Activated CD8-positive, alpha-beta memory T cell treated with anti-CD3 and anti-CD28 coated beads for 1 hour (primary cell): ENCODE measurements at places on chromosomes 3 and 15.

GRCh38 chr15:62164396-62165103 lies 535 bp downstream of the C2CD4B start:
- no peak for DNase-seq

DNA sequence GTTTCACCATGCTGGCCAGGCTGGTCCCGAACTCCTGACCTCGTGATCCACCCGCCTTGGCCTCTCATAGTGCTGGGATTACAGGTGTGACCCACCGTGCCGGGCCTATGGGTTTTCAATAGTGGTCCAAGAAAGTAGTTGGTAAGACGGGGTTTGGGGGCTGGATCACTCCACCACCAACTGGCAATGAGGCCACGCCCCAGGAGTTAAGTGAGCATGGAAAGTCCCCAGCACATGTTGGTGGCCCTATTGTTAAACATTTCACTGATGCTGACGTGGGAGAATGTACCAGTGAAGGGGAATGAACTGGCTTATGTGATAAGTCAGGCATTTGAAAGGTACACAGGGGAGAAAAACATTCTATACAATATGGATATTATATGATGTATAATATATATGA lies 80.4 kb downstream of the CHRD start:
- DNase-seq: no peak

DNA sequence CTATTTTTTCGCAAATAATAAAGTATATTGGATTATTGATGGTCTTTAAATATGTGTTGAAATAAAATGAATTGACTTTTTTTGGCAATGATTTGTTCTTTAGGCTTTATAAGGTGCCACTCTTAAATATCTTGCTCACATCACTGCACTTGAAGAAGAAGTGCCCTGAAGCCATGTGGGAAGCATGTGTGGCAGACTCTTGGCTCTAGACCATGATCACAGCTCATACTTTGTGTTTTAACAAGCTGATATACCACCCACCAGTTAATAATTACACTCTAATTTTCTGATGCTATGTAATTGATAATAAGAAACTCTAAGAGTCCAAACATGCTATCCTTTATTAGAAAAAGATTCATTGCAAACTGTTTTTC lies 52.1 kb upstream of the TGFBR2 start:
- no peak for DNase-seq

GRCh38 chr15:63495780-63496488 lies 8.5 kb upstream of the USP3 start:
- DNase-seq: no peak

DNA sequence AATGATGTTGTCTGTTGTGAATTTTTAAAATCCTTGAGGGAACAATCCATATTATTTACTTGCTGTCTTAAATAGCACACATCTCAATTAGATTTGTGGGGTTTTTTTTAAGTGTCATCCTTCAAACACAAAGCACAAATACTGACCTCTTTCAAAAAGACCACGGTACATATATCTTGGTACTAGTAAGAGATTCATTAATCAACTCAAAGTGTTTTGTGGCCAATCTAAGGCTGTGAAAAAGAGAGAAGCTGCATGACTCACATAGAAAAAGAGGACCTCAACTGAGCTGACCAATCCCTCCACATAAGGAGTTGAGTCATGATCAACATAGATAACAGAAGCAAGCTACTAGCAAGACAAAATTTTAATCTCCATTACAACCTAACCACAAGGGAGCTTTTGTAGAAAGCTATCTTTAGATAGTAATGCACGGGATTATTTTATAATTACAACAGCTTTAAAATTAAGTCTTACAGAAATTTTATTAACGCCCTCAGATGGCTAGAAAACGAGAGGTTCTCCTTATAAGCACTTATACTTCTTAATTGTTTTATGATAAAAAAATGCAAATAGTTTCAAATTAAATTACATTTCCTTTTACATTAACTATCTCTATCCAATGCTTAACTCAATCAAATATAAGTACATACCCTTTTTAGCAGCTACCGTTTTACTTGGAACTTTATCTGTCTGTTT lies 60.5 kb downstream of the TOP2B start:
- no peak for DNase-seq

GRCh38 chr15:37094915-37095711 lies 5.2 kb downstream of the MEIS2 start:
- DNase-seq: no peak

DNA sequence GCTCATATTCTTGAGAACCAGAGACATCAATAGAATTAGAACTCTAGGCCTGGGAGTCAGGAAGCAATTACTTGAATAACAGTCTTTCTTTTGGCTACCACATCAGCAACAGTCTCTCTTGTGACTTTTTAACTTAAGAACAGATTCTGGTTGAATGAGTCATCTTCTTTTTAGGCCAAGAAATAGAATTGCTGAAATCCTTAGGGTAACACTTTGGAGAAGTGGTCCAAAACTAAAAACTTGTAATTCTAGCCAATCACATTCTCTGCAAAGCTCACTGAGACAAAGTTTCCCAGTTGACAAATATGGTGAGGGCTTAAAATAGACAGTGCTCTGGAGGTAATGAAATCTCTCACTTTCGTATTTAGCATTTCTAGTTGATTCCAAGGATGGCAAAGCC lies 238.0 kb downstream of the SHOX2 start:
- DNase-seq: no peak

DNA sequence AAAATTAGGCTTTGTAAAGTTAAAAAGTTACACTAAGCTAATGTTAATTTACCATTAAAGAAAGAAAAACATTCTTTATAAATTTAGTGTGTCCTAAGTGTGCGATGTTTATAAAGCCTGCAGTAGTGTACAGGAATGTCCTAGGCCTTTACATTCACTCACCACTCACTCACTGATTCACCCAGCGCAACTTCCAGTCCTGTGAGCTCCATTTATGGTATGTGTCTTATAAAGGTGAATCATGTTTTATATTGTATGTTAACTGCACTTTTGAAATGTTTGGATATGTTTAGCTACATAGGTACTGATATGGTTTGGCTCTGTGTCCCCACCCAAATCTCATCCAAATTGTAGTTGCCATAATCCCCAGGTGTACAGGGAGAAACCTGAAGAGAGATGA lies 549.7 kb upstream of the EPHA6 start:
- no peak for DNase-seq

GRCh38 chr3:127722091-127722784 lies 49.5 kb downstream of the ABTB1 start:
- DNase-seq: no peak

- no peak for DNase-seq
These were observed 200.7 kb downstream of the GREM1 start for GRCh38 chr15:32918547-32918946.

DNA sequence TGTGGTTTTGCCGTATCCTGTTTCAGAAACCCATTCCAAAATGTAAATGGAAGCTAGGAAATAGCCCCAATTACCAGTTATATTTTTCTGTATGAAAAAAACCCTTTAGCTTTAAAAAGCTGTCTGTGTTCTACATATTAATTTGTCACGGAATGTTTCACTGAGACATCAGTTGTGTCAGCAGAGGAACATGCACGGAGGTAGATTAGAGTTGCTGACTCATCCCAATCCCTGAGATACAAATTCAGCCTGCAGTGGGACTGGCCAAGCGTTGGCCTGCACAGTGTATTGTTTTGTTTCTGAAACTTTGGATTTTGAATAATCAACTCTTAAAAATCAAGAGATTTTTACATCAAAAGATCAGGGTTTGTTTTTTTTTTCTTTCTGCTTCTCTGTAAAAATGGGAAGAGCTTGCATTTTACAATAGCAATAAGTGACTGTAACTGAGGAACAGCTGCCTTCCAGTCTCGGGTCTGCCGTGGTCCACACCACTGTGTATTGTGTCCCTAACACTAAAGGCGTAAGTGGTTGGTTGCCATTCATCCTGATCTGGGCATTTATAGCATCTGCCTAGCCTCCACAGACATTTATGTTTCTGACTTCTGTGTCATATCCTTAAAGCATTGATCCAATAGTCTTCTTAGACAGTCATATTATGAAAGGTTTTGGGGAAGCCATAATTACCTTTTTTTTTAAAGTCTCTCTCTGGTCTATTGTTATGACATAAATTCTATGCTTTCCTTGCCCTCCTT lies 218.1 kb downstream of the ADAMTSL3 start:
- no peak for DNase-seq

GRCh38 chr3:133527081-133527715 lies 46.3 kb upstream of the CDV3 start:
- no peak for DNase-seq

DNA sequence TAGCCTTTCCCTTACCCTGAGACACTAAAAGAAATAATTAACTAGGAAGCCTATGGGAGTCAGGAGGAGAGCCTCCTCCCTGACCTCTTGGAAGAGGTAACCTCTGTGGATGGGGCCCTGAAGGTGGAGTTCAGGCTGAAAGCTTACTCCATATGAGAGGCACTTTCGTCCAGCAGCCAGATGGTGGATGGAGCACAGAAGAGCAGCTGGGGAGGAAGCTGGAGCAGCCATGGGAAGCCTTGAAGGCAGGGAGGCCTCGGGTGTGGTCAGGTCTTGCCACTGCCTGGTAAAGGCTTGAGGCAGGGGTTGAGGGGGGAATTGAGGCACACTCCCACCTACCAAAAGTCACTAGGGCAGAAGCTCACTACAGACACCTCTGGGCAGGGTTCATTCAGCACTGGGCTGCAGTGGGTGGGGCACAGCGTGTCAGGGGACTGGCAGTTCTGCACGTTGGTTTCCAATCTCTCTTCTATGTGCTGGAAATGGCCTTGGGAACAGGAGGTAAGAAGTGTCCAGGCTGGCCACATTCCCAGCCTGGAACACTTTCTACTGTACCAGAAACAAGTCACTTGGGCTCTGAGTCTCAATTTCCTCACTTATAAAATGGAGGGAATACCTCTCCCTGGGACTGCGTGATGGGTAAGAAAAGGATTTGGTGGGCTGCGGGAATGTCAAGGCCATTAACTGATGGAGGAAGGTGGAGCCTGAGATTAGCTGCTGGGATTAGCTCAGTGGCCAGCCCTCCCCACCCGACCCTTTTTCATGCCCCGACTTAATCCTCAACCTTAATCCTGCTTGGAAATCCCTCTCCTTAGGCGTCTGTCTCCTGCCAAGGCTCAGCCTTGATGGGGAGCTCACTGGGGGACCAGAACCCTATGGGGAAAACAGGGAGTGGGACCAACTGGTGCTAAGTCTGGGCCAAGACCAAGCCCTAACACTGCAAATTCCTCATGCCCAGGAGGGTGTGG lies 5.4 kb downstream of the PCBP4 start:
- DNase-seq: no peak

DNA sequence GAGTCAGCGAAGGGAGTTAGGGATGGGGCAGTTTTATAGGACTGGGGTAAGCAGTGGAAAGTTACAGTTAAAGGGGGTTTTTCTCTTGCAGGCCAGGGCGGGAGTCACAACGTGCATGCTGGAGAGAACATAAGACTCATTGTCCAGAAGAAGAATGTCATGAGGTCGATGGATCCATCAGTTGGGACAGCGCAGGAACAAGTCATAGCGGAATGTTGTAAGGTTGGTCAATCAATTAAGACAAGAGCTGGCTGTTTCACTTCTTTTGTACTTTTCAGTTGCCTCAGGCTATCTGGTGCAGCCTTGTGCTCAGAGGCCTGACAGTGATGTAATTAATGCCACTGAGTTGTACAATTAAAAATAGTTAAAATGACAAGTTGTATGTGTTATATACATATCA lies 165.6 kb downstream of the OCA2 start:
- no peak for DNase-seq

DNA sequence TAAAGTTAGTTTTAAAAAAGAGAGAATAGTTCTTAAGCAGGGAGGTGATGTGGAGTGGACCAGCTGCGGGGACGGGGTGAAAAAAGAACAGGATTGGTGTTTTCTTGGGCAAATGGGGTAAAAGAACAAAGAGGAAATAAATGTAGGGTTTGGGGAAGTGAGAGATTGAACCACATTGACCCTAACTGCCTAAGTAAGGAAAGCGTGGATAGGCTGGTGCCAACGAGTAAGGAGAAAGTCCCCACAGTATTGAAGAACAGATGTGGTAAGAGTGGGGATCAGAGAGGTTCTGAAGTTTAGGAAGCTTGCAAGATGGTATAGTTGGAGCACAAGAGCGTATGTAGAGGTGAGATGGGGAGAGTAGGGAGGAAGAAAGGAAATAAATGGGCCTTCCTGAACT lies 17.0 kb downstream of the IREB2 start:
- DNase-seq: no peak

- DNase-seq: no peak
These were observed 69.7 kb upstream of the ARNT2 start for GRCh38 chr15:80334521-80334920.

DNA sequence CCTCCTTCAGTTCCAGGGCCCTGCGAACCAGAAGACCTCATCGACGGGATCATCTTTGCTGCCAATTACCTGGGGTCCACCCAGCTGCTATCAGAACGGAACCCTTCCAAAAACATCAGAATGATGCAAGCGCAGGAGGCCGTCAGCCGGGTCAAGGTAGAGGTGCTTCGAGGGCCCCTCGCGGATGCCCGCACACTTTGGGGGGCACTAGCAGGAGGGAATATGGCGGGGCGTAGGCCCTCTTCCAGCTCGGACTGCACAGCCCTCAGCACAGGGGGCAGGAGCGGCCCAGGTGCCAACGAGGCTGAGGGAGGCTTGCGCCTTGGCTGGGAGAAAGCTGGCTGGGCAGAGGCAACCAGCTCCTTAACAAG lies 176.6 kb downstream of the NSMCE3 start:
- DNase-seq: no peak

DNA sequence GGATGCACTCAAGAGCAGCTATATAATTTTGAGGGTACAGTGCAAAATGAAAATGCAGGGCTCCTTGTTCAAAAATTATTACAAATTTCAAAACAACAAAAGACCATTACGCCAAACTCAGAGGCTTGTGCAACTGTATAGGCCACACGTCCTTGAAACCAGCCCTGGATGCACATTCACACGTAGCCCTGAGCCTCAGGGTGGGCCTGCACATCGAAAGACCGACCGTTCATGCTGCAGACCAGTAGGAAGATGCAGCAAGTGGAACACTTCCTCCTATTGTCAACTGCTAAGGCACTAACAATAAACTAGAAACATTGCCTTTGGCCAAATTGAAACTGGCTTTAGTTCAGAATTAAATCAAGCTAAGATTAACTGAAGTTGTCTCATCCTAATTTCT lies 174.7 kb downstream of the SHOX2 start:
- no peak for DNase-seq

GRCh38 chr3:156847752-156848448 lies 21.7 kb downstream of the LEKR1 start:
- DNase-seq: no peak

GRCh38 chr3:163891771-163892170 lies 1186.5 kb downstream of the SI start:
- DNase-seq: no peak

GRCh38 chr3:46660543-46661523 lies 32.6 kb downstream of the ALS2CL start:
- no peak for DNase-seq

DNA sequence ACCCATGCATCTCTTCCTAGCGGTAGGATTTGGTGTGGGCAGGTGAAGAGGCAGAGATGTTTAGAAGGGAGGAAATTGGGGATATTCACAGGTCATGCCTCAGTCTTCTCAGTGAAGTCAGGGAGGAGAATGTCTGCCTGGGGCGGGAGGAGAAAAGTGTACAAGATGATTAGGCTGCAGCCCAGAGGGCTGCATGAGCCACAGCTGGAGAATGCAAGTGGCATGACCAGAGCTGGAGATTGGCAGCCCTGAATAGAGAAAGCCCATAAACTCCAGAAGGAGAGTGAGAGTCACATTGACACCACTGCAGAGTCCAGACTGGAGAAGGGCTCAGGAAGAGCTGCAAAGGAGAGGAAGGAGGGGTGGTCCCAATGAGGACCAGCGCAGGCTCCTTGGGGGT lies 22.6 kb downstream of the PDHB start:
- DNase-seq: no peak

- peak; percentile 65 for DNase-seq
These were observed 17.7 kb downstream of the CPN2 start for GRCh38 chr3:194333212-194333980.

- DNase-seq: no peak
These were observed 2.2 kb downstream of the SECISBP2L start for GRCh38 chr15:49044002-49044401.
